CD4-positive, alpha-beta T cell treated with Interleukin-21 for 1 hour (primary cell): ENCODE measurements at places on chromosomes 13 and 19.

GRCh38 chr13:34776390-34776981 lies 165.6 kb upstream of the NBEA start:
- no peak for DNase-seq

- no peak for DNase-seq
These were observed 52.9 kb downstream of the MBNL2 start for GRCh38 chr13:97274829-97275649.

- no peak for DNase-seq
These were observed 162.4 kb downstream of the FOXO1 start for GRCh38 chr13:40503966-40504591.

DNA sequence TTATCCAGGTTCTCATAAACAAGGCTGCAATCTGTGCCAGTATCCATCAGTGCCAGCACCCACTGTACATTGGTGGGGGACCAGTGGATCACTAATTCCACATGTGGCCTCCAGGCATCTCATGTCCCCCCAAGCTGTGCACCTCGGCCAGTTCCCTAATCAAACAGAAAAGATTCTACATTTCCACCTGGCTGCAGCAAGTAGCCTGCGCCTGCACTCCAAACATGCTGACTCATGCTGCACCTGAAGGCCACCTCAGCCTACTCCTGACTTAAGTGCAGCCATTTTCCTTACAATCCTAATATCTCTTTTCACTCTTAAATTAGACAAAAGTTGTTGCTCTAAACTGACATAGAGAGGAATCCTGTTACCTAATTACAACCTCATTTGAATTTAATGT lies 729.4 kb upstream of the MIR17HG start:
- DNase-seq = no peak

DNA sequence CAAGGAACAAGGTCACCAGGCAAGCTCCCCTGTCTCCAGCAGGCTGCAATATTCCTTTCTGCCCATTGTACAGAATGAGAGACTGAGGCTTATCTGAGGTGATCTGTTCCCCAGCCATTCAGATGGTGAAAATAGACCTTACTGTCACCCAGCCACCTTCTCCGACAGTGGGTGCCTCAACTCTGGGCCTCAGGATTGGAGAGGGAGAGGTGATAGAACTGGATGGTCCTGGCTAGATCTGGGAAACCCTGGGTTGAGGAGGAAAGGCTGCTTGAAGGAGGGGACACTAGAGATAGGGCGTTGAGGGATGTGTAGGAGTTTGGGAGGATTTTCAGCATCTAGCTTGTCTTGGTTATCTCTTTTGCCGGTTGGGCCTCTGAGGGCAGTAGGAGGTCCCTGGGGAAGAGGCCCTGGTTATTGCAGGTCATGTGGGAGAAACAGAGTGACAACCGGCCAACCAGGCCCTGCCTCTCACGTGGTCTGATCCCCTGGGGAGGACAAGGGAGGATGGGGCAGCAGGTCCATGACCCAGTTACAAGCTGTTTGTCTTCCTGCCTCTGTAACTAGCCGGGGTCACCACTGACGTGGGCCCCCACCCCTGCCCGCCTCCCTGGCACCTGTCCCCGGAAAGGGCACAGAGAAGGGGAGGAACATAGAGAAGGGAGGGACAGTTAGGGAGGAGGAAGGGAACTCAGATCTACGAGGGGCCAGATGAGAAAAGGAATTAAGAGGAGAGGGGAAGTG lies 8.2 kb downstream of the NFIC start:
- DNase-seq = no peak
